ENCODE measurements at places on chromosomes 11 and 22. TPM values are rescaled to one million over a fixed set of nuclear protein-coding genes. Genes with fewer than 3 reads are reported as not detected.

DNA sequence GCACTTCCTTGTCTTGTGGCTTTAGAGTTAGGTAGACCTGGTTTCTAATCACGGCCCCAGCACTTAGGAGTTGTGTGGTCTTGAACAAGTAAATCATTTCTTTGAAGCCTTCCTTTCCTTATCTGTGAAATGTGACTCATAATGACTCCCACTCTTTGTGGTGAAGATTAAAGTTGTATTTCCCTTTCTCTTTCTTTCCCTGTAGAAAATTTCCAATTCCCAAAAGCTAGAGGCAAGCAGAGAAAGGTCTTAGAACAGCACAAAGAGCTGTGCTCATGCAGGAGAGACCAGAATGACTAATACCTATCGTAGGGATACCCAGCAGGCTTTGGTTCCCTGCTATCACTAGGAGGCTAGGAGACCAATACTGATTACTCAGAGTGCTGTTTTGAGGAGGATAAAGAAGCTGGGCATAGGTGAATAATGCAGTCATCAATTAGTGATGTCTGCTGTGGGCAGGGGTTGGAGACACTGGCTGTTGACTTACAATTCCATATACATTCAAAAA lies 270.7 kb upstream of the SYN3 start:
- DNase-seq: no peak

DNA sequence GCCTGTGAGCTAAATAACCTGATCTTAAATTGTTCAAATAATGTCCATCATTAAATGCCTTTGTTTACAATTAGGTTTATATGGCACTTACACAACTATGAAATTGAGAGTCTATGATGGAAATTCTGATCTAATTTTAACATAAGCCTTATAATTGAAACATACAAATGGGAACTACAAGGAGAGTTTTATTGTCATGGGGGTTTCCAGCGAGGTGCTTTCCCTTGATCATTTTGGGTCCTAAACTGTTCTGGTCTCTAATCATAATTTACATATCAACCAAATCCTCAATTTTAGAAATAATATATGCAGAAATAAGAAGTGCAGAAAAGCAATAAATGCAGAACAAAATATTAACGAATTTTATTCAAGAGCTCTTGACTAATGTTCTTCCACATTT lies 44.9 kb downstream of the RRAS2 start:
- no peak for DNase-seq

- no peak for DNase-seq
These were observed 249.4 kb downstream of the MN1 start for GRCh38 chr22:27552176-27552575.

DNA sequence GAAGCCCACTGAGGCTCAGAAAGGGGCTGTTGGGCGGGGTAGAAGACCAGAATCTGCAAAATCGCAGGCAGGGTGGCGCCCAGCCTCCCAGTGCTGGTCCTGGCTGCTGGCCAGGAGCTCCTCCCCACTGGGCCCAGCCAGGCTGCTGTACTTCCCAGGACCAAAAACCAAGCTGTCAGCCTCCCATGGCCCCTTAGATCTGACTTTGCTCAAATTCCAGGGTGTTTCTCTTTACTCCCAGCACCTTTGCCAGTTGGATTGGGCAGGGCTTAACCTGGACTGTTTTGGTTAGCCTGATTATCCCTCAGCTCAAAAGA lies 44.2 kb upstream of the WEE1 start:
- DNase-seq: no peak

- no peak for DNase-seq
These were observed 34.5 kb downstream of the STIM1 start for GRCh38 chr11:3890014-3890413.

DNA sequence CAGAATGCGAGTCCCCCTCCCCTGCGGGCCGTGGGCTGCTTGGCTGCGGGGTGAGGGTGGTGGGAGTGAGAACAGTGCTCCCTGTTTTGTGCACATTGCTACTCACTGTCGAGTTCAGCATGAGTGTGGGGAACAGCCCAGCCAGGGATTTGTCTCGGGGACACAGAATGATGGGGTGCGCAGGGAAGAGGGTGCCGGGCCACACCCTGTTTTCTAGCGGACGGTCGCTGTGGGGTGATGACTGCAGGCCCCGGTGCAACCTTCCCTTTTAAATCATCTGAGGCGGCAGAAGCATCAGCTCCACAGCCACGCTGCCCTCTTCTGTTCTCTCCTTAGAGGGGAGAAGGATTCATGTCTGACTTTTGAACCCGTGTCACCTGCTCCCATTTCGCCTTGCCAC lies 1051.2 kb downstream of the TBC1D22A start:
- DNase-seq: no peak

Gene DKK3
- 515 TPM for total RNA-seq

Gene CREB3L1
- total RNA-seq: 64.1 TPM

Gene TSGA10IP
- total RNA-seq: not detected

Gene PDE3B
- 4.5 TPM for total RNA-seq

Gene TMEM179B
- 21.6 TPM for total RNA-seq

DNA sequence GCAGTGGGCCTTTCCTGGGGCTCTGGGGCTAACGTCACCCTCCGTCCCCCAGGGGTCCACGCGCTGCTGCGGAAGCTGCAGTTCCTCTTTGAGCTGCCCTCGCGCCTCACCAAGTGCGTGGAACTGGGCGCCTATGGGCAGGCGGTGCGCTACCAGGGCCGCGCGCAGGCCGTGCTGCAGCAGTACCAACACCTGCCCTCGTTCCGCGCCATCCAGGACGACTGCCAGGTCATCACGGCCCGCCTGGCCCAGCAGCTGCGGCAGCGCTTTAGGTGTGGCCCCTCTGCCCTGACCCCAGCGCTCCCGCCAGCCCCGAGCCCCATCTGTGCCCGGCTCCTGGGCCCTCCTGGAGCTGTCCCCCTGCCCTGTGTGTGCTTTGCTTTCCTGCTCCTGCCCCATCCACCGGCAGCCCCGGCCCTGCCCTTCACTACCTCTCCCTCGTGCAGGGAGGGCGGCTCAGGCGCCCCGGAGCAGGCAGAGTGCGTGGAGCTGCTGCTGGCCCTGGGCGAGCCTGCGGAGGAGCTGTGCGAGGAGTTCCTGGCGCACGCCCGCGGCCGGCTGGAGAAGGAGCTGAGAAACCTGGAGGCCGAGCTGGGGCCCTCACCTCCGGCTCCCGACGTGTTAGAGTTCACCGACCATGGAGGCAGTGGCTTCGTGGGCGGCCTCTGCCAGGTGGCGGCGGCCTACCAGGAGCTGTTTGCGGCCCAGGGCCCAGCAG lies 3.8 kb upstream of the TM7SF2 start:
- no peak for DNase-seq

- no peak for DNase-seq
These were observed 5.7 kb downstream of the TSKU start for GRCh38 chr11:76788661-76789442.

DNA sequence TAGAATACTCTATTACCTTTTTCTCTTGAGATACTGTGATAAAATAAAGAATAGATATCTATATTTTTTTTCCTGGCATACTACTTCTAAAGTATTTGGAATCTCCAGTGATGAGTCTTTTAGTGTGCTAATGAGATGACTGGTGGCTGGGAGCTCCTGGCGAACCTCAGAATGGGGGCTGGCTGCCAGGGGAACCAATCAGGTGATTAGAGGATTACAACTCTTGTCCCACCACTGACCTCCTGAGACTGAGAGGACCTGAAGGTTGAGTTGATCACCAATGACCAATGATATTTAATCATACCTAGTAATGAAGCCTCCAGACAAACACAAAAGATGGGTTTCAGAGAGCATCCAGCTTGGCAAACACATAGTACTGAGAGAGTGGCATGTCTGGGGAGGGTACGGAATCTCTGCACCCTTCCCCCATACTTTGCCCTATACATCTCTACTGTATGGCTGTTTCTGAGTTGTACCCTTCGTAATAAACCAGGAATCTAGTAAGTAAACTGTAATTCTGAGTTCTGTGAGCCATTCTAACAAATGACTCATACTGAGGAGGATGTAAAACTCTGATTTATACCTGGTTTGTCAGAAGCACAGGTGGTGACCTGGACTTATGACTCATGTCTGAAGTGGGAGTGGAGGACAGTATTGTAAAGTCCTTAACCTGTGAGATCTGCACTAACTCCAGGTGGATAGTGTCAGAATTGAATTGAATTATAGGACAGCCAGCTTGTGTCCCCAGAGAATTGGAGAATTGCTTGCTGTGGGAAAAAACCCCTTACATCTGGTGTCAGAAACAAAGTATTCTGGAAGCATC lies 325.3 kb upstream of the LRRC4C start:
- no peak for DNase-seq

GRCh38 chr11:114082767-114083181 lies 23.3 kb downstream of the ZBTB16 start:
- peak; percentile 68 for DNase-seq

- DNase-seq: no peak
These were observed 25.2 kb downstream of the BCR start for GRCh38 chr22:23205339-23206049.

DNA sequence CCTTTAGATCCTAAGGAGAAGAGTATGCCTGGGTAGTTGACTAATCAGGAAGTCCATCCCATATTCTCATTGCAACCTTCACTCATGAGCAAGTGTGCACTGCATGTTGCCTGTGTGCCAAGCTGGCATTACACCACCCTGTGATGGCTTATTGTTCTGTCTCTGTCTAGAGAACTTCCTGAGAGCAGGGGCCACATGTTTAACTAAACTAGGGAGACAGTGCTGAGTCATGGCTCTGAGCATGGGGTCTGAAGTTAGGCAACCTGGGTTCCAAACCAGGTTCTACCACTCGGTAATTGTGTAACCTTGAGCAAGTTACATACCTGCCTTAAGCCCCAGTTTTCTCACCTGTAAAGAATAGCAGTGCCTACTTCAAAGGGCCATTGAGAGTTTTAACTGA lies 39.6 kb downstream of the CSNK2A3 start:
- DNase-seq: no peak

Gene TP53AIP1
- not detected for total RNA-seq

- no peak for DNase-seq
These were observed 42.8 kb downstream of the GLYAT start for GRCh38 chr11:58688789-58689503.

Gene JAM3
- 22.5 TPM for total RNA-seq

- no peak for DNase-seq
These were observed 19.3 kb upstream of the PEX26 start for GRCh38 chr22:18058371-18059093.

Gene BBOX1
- not detected for total RNA-seq

GRCh38 chr11:63599211-63600122 lies 14.8 kb downstream of the PLAAT3 start:
- DNase-seq: no peak
